Brain (organoid and tissue), 16 donors: ENCODE measurements at places on chromosomes 3 and 15.

DNA sequence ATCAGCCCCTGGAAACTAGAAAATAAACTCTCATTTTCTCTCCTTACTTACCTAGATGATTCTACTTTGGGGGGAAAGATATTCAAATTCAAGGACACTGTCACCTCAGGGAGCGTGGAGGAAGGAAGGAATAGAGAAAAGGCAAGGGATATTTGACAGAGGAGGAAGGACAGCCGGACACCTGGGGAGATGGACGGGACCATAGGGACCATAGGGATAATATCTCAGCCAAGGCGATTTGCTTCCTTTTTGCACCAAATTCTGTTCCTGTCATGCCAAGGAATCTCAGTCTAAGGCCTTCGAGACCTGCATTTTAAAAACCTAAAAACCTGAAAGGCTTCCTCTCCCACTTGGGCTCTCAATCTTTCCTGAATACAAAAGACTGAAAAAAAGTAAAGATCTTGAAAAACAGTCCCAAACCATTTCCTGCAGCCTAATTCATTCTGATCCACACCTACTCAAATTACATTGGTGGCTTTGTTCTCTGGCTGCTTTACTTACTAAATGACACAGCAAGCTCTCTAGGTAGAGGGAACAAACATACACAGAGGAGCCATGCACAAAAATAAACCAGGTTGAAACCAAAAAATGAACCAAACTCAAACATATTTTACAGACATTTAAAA, 73.9 kb upstream of the SLC24A5 start:
- peak; percentile 31 for DNase-seq

GRCh38 chr3:18334837-18335601, 90.1 kb downstream of the SATB1 start:
- no peak for DNase-seq

DNA sequence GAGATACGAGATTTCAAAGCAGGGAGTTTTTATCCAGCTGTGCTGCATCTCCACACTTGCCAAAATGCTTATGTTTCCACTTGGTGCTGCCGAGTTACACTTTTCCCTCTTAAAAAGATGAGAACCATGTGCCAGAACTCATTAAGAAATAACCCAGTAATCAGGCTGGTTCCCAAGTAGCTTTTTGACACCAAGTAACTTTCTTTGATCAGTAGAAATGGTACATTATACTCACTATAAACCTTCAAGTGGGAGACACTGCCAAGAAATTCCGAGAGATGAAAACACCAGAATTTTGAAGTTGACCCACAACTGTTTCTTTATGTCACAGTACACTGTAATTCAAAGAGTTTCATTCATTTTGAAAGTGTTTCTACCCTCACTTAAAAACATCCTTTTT, 164.6 kb upstream of the CCDC54 start:
- DNase-seq: peak; percentile 17

DNA sequence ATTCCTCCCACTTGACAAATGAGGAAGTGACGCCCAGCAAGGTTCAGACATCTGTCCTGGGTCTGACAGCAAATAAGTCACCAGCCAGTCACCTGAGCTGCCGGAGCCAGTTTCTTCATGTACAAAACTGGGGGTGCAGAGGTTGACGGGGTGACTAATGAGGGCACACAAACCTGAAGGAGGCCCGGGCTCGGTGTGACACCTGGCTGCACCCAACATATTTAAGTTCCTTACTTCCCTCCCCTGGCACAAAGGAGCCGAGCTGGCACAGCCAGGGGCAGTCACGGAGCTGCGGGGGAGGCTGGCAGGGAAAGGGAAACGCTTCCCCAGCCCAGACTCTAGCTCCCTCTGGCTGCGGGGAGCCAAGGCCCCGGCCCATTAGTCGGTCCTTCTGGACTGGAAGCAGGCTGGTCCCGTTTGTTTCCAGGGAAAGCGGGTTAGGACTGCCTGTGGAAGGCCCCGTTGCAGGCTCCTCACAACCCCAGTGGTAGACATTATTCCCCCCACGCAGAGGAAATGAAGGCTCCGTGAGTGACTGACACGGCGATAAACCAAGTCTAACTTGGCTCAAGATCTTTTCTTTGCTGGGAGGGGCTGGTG, 2.3 kb downstream of the FBXL22 start:
- peak; percentile 30 for DNase-seq

DNA sequence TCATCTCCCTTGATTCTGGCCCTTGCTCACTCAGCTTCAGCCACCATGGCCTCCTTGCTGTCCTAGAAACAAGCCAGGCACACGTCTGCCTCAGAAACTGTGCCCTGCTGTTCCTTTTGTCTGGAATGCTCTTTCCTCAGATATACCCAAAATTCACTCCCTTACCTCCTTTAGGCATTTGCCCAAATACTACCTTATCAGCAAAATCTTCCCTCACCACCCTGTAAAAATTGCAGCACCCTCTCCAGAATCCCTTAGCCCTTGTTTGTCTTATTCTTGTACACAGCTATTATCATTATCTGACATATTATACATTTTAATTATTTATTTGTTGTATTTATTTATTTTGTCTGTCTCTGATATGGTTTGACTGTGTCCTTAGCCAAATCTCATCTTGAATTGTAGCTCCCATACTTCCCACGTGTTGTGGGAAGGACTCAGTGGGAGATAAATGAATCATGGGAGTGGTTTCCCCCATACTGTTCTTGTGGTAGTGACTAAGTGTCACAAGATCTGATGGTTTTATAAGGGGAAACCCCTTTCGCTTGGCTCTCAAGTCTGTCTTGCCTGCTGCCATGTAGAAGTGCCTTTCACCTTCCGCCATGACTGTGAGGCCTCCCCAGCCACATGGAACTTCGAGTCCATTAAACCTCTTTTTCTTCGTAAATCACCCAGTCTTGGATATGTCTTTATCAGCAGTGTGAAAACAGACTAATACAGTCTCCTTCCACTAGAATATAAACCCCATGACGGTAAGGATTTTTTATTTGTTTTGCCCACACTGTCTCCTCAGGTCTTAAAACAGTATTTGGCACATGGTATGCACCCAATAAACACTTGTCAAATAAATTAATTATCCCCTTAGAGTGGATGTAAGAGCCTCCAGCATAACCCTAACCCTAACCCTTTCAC, 60.0 kb upstream of the STT3B start:
- no peak for DNase-seq
